Hypothalamus (tissue), 51 donors: ENCODE measurements at places on chromosomes 4 and X.

GRCh38 chrX:43974741-43975465 is 1.7 kb upstream of the NDP start:
- DNase-seq, result no peak

GRCh38 chrX:72060921-72061490 is 70.7 kb downstream of the RTL5 start:
- no peak for DNase-seq

GRCh38 chr4:8220661-8221450 is 21.8 kb downstream of the SH3TC1 start:
- DNase-seq, result no peak

DNA sequence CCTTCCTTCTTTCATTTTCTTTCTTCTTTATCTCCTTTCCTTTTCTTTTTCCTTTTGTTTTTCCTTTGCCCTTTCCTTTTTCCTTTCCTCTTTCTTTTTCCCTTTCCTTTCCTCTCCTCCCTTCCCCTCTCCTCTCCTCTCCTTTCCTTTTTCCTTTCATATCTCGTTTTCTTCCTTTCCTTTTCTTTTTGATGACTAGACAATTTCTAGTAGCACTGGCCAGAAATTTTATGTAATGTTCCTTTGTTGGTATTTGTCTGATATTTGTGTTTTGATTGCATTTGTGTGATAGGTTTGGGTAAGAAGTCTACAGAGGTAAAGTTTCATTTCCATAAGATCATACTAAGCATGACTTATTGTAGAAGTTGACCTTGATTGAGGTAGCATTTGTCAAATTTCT is 1722.9 kb upstream of the IGFBP7 start:
- DNase-seq, result no peak

GRCh38 chr4:84887824-84888223 is 78.7 kb downstream of the WDFY3 start:
- no peak for DNase-seq

DNA sequence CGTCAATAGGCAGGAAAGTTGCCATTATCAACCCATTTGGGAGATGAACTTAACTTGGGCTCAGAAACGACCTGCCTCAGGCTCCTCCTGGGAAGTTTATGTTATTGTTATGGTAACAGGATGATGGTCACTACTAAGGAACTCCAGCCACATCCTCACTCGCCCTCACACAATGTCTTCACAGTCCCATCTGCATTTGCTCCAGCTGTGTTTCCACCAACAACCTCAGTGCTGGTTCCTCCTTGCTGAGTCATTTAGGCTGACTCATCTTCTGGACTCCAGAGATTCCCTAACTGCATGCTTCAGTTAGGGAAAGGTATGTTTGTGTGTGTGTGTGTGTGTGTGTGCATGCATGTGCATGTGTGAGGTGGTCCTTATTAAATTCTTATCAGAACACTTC is 293.4 kb upstream of the BOD1L1 start:
- DNase-seq, result no peak

GRCh38 chr4:84994280-84994679 is 27.8 kb upstream of the WDFY3 start:
- DNase-seq, result no peak

DNA sequence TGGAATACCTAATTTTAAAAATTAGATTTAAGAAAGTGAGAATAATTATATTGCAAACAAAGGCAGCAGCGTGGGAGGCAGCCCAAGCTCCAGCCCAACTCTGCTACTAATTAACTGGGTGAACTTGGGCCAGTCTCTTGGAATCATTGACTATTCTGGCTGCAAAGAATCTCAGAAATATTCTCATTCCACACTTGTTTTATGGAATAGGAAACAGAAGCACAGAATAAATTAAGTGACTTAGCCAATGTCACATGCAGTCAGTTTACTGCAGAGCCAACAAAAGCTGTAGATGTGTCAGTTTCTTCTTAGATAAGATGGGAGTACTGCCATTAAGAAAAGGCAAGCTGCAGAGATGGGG is 132.6 kb upstream of the FAM9B start:
- DNase-seq, result no peak

DNA sequence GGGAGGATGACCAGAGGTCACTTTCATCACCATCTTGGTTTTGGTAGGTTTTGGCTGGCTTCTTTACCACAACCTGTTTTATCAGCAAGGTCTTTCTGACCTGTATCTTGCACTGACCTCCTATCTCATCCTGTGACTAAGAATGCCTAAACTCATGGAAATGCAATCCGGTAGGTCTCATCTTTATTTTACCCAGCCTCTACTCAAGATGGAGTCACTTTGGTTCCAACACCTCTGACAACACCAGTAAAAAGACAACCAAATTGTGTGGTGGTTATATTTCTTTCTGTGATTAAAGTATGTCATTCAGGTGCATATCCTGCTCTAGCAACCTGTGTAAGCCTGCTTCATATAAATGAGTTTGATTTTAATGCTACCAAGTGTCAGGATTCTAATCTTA is 636.7 kb downstream of the PCDH7 start:
- DNase-seq, result no peak

GRCh38 chrX:72308566-72309296 is 3.0 kb upstream of the CITED1 start:
- DNase-seq, result peak; percentile 5

GRCh38 chrX:9880237-9880636 is 86.9 kb upstream of the CLDN34 start:
- DNase-seq, result no peak

- DNase-seq, result no peak
Measured at GRCh38 chrX:152658302-152658701, 20.6 kb downstream of the GABRQ start.

DNA sequence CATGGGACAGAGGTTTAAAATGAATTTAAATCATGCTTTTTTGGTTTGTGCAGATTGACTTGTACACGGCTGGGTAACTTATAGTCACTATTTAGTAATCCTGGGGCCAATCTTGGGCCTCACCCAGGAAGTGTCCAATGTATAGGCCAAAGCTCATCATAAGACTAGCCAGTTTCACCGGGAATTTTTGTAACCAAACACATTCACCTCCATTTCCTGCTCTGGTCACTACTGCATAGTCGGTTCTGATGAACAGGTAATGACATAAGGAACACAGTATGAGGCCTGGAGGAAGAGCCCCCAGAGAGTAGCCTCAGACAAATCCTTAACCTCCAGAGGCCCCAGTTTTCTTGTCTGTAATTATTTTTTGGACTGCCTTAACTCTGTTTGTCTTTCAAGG is 81.9 kb downstream of the HPRT1 start:
- no peak for DNase-seq

GRCh38 chr4:54159543-54159942 is 59.6 kb downstream of the GSX2 start:
- no peak for DNase-seq

- no peak for DNase-seq
Measured at GRCh38 chrX:103656617-103657016, 27.8 kb downstream of the TCEAL1 start.

DNA sequence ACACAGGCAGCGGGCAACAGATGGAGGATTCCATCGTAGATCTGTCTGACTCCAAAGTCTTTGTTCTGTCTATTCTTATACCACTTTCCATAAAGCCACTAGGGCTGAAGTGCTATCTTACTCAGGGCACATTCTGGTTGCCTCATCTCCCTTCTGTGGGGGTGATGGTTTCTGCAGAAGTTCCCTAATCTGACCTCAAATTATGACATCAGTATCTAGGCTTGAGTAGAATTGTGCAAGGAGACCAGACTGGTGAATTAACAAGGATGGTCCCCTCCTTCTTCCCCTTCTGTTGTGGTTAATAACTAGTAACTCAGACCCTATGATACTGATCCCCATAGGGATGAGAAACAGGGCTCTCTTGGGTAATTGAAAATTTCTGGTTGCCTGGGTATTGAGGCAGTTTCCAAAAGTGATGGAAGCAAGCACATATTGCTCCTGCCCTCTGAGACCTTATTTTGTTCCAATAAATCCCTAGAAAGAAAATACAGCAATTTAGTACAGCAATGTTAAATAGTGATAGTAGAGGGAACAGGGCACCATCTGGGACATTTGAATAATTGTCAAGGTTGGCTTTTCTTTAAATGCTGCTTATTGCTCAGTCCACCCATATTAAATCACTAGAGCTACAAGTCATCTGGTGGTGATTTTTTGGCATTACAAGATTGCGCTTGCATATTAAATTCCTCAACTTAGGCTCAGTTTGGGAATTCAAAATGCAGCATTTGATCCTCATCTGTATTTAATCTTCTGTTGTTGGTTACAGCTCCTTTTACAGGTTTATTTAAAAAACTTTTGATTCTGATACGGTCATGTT is 57.3 kb upstream of the AP1S2 start:
- DNase-seq, result no peak

DNA sequence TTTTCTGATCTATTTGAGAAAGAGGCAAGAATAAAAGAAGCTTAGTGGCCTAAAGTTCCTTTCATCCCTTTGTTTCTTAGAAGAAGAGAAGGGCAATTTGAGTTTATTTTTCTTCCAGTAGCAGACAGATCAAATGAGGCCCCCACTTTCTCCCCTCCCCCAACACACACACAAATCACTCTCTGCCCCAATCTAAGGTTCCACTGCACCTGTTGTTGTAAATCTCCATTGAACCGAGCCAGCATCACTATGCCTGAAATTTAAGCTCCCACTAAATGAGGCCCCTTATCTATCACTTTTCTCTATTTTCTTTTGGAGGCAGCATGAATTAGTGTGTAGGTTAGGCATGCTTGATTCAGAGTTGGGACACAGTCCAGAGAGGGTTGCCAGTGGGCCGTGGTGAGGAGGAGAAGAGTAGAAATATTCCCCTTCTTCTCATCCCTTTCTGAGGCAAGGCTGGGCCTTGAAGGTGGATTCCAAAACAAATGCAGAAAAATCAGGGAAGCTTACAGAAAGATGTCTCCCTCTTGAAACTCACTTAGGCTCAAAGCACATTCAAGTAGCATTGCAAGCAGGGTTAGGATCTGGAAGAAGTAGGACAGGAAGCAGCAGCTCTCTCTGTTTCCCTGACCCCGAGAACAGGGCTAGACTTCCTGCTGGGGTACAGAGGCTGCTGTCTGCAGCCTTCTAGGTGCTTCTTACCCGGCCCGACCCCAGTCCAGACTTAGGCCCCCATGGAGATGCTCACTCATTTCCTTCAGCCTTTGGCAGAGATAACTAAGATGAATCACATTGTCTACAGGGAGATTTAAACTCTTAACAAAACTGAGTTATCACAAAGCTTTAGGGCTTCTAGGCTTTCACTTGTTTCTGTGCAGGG is 70.7 kb downstream of the RASL11B start:
- no peak for DNase-seq

GRCh38 chr4:139558235-139559088 is 2.4 kb upstream of the SETD7 start:
- no peak for DNase-seq

DNA sequence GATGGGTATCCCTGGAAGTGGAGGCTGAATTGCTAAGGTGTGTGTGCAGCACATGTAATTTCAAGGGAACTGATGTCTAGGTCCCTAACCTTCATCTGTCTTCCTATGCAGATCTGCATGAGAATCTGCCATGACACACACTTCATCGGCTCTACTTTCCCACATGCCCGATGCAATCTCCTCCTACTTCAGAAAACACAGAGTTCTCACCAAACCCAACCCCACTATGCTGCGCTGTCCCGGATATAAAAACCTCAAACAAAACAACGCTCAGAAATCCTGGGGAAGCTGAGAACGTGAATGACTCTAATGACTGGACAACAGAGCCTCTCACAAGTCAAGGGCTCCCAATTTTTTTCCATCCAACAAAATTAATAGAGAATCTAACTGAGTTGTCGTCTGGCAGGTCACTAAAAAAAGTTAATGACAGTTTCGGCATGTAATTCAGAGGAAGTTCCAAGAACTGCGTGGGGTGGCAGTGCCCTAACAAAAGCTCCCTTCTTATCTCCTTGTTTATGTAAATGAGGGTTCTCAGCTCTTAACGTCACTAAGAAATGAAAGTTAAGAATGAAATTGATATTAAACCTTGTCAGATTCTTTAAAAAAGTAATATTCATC is 39.0 kb downstream of the STX18 start:
- DNase-seq, result no peak

DNA sequence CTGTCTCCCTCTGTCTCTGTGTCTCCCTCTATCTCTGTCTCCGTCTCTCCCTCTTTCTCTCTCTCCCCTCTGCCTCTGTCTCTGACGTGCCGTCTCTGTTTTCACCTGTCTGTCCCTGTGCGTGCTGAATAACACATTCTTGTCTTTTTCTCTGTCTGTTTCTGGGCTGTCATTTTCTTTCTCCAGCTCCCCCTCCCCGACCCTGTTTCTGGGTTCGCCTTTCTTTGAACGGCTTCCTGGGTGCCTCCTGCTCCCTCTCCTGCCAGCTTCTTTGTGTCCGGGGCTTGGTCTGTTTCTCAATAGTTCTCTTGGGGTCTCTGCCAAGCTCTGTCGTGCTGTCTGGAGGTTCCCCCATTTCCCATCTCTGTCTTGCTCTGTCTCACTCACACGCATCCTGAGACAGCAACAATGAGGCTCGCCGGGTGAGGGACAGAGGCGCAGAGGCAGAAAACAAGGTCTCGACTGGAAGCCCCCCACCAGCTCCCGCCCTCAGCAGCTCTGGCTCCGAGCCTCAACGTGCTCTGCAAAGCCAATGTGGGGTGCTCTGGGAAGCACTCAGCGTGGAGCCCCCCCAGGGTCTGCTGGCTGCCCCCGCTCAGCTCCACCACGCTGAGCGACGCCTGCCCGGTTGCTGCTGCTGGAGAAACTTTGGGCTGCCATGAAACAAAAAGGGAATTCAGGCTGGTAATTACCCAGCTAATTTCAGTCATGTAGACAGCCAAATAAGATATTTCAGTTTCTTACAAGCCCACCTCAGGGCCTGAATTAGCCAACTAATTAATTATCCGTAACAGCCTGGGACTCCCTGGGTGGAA is 3.4 kb downstream of the CPLX1 start:
- no peak for DNase-seq

DNA sequence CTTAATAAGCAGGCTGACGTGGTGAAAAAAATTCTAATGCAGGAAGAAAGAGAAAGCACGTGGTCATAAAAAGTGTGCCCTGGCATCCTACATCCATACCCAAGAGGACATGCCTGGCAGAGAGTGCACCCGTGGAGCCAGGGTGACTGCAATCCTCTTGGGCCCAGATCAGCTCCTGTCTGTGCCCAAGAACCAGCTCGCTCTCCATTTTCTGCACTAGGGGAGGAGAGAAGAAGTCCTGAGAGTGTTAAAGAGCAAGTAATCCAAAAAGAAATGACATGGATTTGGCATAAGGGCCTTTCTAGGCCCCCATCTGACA is 483.1 kb downstream of the BCOR start:
- DNase-seq, result no peak

DNA sequence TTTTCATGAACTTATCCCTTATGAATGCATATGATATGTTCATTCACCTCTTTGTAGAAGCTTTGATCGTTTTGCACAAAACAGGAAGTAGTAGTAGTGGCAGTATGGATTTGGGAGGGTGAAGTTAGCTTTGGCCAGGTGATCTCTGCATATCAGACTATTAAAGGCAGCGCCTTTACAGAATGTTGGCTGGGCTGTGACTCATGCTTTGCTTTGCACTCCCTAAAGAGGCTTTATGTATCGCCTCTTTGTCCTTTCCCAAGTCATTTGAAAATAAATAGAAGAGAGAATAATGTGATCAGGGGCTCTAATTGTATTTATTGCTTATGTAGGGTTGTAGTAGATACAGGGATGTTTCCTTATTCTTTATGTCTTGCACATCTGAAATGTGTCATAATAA is 50.4 kb downstream of the SHROOM3 start:
- DNase-seq, result no peak

GRCh38 chr4:172521248-172521647 is 647.4 kb upstream of the GALNT7 start:
- no peak for DNase-seq
